Adrenal gland (tissue), 19 donors: ENCODE measurements at places on chromosomes 11 and 22.
A peak's percentile ranks its signal among the peaks of the same experiment; 100 is the strongest.

- DNase-seq = no peak
Observed at GRCh38 chr22:45717789-45718188, 46.2 kb downstream of the ATXN10 start.

DNA sequence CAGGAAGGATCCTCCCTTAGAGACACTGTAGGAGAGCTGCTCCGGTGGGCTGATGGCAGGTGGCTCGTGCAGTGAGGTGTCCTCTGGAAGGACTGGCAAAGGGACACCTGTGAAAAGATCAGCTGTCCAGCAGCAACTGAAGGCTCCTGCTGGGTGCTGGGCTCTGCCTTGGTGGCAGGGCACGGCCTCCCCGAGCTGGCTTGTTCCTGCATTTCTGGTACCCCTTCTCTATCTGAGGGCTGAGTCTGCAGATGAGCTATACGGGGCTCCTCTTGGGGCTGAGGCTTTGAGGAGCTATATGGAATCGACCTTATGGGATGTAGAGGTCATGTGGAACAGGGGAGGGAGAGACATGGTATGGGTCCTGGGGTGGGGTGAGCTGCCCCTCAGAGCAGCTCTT lies 875.8 kb downstream of the BRD1 start:
- no peak for DNase-seq

GRCh38 chr11:73975479-73975757 lies 7.2 kb downstream of the UCP2 start:
- DNase-seq = no peak

- DNase-seq = no peak
Observed at GRCh38 chr11:46519351-46519750, 74.5 kb downstream of the AMBRA1 start.

DNA sequence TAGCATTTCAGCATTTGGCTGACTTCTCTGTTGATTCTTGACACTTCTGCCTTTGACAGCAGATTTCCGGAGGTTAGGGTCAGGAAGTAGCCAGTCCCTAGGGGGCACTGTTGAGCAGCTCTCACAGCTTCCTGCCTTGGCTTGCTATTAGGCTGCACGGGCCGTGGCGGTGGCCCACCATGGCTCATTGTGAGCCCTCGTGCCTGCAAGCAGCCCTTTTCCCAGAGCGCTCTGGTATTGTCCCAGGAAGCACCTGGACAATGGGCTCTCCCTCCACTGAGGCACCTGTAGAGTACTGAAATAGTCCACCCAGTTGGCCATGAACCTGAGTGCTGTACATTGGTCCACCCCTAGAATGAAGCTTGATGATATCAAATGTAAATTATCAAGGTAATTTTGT lies 100.2 kb upstream of the GAL start:
- DNase-seq = peak; percentile 27

DNA sequence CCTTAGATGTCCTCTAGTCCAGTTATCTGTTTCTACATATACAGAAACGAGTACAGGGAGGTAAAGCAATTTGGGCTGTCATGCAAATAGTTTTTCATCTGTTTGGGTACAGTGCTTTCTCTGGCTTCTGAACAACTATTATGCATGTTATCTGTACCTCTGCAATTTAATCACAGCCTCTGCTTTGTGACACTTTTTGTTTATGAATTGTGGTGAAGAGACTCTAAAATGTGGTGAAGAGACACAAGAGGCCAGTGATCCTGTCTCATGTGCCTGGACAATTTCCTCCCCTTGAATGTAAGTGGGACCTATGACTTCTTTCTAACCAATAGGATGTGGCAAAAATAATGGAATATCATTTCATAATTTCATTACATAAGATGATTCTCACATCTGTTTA lies 130.3 kb upstream of the ARHGAP42 start:
- DNase-seq = no peak

- no peak for DNase-seq
Observed at GRCh38 chr11:124543145-124543544, 309 bp downstream of the OR8B12 start.

GRCh38 chr22:31272522-31273446 lies 19.5 kb downstream of the PIK3IP1 start:
- peak; percentile 77 for DNase-seq

GRCh38 chr11:119832202-119832935 lies 103.4 kb upstream of the NECTIN1 start:
- DNase-seq = peak; percentile 33

DNA sequence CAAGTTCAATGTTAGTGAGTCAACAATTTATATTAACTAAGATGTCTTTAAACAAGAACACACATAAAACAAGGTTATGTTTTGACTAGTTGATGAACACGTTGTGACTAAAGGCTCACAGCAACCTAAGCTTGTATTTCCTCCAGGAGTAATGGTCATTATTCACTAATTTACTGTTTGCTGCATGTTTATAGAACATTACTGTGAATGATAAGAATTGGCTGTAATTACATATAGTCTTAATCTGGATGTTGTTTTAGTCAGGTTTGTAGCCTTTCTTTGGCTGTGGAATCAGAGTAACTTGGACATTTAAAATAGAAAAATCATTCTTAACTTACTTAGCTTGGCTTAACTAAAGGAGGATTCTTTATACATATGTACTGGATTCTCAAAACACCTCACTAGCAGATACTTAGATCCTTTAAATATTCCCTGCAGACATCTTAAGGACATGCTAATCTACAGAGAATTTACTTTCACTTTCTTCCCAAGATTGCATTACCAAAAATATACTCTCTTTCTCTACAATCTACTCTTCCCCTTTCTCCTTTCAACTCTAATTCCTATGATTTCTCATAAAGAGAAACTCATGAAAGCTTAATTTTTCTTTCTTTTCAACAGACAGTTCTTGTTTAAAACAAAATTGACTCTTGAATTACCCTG lies 319.7 kb upstream of the CTSC start:
- DNase-seq = no peak

DNA sequence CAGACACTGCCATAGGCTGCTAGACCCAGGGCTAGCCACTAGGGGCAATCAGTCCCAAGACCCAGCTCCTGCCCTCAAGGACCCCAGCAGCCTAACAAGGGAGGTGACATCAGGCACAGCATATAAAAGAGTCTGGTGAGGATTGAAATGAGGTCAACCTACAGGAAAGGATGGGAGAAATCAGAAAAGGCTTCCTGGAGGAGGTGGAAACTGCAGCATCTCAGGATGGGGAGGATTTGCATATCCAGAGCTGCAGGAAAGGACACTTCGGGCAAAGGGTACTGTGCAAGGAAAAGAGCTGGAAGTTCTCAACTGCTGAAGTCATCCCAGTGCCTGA lies 2.9 kb upstream of the ARFGAP2 start:
- DNase-seq = no peak

- no peak for DNase-seq
Observed at GRCh38 chr11:12600829-12601228, 73.4 kb upstream of the TEAD1 start.

GRCh38 chr11:117670443-117670842 lies 126.6 kb downstream of the DSCAML1 start:
- DNase-seq = no peak
